ENCODE measurements at places on chromosomes 5 and 9. TPM values are rescaled to one million over a fixed set of nuclear protein-coding genes. Genes with fewer than 3 reads are reported as not detected.

APBA1 gene
- 4.6 TPM for total RNA-seq

- no peak for DNase-seq
These were observed 6.5 kb downstream of the EGFL7 start for GRCh38 chr9:136668983-136669790.

- DNase-seq, result no peak
These were observed 120.1 kb upstream of the TMEM161B start for GRCh38 chr5:88388476-88389337.

F12 gene
- not detected for total RNA-seq
